Activated T-helper 17 cell treated with anti-CD3 and anti-CD28 coated beads, Interleukin-2, amount 50 U/mL, for 72 hours (primary cell): ENCODE measurements at places on chromosomes 13 and 19.

- no peak for ATAC-seq
Observed at GRCh38 chr13:94859278-94859691, 146.9 kb upstream of the SOX21 start.

GRCh38 chr13:106919133-106919532 lies 351.2 kb upstream of the ARGLU1 start:
- no peak for ATAC-seq

- no peak for ATAC-seq
Observed at GRCh38 chr19:39427707-39428106, 8.0 kb downstream of the RPS16 start.

DNA sequence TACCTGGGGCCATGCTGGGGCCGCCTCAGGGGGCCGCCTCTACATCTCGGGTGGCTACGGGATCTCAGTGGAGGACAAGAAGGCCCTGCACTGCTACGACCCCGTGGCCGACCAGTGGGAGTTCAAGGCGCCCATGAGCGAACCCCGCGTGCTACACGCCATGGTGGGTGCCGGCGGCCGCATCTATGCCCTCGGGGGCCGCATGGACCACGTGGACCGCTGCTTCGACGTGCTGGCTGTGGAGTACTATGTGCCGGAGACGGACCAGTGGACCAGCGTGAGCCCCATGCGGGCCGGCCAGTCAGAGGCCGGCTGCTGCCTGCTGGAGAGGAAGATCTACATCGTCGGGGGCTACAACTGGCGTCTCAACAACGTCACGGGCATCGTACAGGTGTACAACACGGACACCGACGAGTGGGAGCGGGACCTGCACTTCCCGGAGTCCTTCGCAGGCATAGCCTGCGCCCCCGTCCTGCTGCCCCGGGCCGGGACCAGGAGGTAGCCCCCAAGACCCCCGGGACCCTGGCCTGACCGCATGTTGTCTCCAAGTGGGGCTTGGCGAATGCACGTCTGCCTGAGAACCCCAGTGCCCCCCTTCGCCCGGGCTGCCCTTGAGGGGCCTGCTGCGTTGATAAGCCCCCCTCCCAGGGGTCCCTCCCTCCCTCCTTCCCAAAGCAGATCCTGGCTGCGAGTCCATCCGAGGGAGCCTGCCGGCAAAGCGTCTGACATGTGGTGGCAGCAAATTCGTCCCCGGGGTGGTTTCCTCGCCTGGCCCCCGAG lies 14.5 kb upstream of the CRTC1 start:
- ATAC-seq = no peak

- ATAC-seq = no peak
Observed at GRCh38 chr13:60035874-60036273, 127.9 kb downstream of the DIAPH3 start.
